Bone marrow (tissue), 2 donors: ENCODE measurements at places on chromosomes 7 and 10.

DNA sequence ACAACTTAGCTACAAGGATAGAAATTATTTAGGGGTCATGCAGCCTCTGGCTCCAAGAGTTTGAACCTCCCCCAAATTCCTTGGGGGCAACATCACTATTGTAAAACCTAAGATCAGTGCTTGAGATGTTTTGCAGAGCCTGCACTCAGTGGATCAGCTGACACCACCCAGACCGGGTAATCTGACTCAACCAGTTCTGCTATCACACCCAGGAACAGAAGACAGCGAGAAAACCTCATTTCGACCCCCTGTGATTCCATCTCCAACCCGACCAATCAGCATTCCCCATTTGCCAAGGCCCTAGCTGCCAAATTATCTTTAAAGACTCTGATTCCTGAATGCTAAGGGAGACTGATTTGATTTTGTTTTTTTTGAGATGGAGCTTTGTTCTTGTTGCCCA, 5.2 kb downstream of the TACR2 start:
- no peak for DNase-seq

GRCh38 chr7:69182596-69183467, 415.4 kb upstream of the AUTS2 start:
- no peak for DNase-seq

- no peak for DNase-seq
These were observed 115.5 kb upstream of the STK17A start for GRCh38 chr7:43467406-43467805.

- DNase-seq, result no peak
These were observed 56.1 kb downstream of the DGKB start for GRCh38 chr7:14846405-14846804.

- no peak for DNase-seq
These were observed 19.4 kb upstream of the PDCD4 start for GRCh38 chr10:110852255-110852896.

DNA sequence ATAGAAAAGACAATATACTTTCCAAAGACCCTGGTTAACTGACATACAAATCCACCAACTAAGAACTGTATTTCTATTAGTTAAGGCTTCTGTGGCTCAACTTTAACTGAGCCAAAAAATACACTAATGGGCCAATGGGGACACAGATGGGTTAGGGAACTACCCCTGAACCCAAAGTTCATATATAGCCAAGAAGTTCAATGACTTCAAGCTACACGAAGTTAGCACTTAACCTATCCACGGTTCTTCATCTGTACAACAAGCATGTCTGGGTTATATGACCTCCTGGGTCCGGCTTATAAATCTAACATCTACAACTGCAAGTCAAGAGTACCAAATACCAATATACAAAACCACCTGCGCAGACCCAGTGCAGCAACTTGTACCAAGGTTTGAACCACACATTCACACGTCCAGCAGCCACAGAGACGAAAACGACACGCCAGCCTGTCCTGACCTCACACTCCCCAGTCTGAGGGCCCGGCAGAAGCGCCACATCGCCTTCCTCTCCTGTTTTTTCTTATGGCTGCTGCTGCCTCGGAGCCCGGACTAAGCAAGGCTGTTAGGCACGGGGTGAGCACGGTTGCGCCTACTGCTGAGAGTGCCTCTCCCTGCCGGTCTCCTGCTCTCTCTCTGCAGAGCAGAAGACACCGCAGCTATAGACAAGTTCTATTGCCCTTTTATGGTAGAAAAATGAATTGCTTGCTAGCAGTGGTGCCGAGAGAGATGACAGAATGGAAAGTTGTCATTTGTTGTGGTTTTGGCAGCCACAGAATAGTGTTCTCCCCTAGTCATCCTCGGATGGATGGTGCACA, 86.3 kb downstream of the RNF216 start:
- DNase-seq, result no peak

GRCh38 chr7:115748123-115748738, 282.3 kb downstream of the TFEC start:
- no peak for DNase-seq

DNA sequence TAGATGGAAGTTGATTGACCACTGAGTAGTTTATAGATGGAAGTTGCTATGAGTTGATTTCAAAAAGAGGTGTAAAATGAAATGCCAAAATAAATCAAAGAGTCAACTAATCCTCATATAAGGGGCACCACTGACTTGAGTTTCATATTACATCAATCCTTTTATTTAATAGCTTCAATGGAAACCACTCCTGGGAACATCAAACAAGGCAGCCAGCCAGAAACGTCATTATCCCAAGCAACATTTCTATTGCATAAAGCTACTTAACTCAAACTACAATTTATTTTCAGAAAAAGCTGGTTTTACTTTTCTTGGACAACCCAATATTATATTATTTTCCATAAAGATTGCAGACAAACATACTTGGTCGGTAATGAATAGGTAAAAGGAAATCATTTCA, 162.1 kb downstream of the TSPAN12 start:
- no peak for DNase-seq

DNA sequence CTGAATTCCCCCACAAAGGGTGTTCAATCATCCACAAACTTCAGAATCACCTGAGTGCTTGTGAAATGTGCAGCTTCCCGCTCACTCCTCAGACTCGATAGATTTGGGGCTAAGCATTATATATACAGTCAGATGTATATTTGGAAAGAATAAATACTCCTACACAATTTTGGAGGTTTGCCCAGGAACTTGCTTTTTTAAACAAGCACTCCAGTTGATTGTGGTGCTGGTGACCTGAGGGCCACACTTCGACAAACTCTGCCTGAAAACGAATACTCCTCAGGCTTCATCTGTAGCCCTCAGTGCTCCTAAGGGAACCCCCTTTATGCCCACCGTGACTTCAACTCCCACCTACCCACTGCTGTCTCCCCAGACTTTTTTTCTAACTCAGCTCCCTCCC, 211.6 kb downstream of the INHBA start:
- DNase-seq, result no peak

DNA sequence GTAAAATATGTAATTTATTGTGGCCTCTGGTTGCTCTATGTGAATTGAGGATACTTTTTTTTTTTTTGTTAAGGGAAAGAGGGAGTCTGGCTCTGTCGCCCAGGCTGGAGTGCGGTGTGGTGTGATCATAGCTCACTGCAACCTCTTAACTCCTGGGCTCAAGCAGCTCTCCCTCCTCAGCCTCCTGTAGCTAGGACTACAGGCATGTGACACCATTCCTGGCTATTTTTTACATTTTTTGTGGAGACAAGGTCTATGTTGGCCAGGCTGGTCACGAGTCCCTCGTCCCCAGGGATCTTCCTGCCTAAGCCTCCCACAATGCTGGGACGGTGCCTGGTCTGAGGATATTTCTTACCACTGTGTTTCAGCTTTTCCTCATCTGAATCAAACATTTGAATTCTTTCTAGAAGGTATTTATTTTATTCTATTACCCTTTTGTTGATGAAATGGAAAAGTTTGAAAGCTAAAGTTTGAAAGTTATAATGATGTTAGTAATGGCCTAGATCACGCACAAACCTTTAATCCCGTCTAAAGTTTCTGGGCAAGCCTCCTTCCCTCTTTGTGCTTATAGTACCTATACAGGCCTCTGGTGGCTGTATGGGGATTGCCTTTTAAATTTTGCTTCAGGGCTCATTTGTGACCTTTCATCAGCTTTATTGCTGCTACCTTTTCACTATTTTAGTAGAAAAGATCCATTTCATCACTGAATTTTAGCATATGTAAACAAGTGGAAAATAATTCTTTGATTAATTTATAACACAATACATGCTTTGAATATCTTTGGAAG, 2.0 kb downstream of the IFRD1 start:
- DNase-seq, result no peak

DNA sequence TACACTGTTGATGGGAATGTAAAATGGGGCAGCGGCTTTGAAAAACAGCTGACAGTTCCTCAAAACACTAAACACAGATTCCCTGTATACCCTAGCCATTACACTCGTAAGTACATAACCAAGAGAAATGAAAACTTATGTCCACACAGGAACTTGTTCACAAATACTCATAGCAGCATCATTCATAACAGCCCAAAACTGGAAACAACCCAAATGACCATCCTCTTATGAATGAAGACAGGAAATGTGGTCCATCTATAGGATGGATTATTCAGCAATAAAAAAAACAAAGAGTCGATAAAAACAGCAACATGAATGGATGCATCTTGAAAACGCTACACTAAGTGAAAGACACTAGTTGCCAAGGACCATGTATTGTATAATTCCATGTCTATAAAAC, 23.7 kb downstream of the NMT2 start:
- DNase-seq, result no peak

DNA sequence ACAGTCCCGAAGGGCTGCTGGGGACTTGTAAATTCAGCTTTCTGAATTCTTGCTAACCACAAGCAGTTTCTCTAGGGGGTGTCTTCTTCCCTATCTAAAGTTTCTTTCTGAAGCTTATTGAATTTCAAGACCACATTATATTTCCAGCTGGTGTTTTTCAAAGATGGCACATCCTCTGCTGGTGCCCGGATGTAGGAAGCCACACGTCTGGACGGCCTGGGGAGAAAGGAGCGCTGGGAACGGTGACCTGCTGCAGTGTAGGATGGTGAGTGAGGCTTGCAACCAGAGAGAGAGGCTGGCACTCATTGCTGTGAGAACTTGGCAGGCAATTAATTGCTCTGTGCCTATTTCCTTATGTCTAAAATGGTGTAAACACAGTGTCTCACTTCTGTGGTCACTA, 776.4 kb downstream of the TYW1 start:
- no peak for DNase-seq

- DNase-seq, result no peak
These were observed 21.7 kb downstream of the RAB18 start for GRCh38 chr10:27525819-27526218.

DNA sequence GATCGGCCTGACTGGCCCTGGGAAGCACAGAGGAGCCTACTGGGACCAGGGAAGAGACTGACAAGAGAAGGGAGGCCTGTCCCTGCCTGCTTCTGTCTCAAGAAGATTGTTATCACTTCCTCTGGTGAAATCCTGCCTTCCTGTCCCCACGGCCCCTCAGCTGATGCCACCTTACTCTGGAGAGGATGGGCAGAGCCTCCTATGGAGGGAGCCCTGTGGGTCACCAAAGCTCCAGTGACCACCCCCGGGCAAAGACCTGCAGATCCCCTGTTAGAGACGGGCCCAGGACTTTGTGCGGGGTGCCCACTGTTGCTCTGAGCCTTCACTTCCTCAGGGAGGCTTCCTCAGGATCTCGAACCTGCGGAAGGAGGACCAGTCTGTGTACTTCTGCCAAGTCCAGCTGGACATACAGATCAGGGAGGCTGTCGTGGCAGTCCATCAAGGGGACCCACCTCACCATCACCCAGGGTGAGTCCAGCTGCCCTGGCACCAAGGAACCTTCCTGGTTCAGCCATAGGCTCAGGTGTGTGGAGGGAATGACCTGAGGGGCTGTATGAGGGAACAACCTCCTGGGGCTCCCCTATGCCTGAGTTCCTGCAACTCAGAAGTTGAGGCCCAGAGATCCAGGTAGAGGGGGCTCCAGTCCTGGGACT, 1.4 kb upstream of the PILRB start:
- no peak for DNase-seq

GRCh38 chr7:6307762-6308161, 35.3 kb upstream of the CYTH3 start:
- DNase-seq, result no peak

DNA sequence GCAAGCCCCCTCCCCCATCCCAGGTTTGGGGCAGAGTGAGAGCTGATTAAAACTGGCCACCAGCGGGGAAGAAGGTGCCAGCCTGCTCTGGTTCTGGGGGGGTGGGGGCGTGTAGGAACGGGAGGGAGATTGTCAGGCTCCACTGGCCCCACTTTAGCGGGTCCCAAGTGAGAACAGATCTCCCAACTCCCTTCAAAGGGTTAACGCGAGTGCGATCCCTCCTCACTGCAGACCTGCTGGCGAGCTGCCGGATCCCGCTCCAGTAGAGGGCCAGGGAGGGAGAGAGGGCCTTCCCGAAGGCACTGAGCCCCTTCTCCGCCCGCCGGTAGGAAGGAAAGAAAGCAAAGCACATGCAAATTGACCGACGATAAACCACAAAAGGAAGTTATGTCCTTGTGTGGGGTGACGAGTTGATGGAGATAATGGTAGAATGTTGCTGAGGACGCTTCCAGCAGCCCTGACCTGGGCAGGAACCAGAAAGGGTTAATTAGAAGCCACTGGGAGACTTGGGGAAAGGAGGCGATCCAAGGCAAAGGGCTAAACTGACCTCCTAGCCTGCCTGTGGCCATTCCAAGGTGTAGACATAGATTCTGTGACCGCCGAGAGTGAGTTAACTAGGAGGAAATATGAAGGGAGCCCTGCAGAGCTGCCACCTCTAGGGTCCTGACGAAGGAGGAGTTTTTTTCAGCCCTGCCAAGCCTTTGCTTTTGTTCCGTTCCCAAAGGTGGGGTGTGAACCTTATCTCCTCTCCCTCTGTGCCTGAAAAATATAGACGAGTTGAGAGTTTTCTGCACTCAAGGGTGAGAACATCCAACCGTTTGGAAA, 1.5 kb downstream of the NRG3 start:
- DNase-seq, result no peak

DNA sequence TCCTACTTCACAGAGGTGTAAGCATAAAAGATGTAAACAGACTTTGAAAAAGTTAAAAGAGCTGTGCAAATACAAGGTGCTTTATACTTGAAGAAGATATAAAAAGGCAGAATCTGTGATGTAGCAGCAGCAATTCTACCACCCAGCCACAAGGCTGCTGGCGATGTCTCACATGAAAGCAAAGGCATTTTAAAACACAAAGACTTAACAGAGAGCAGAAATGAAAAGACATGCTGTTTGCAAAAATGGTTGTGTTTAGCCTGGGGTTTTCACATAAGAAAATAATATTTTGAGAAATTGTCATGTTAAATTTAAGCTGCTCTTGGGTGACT, 85.5 kb upstream of the ZNF800 start:
- DNase-seq, result no peak

- no peak for DNase-seq
These were observed 37.0 kb downstream of the PPP2R2D start for GRCh38 chr10:131937836-131938235.

DNA sequence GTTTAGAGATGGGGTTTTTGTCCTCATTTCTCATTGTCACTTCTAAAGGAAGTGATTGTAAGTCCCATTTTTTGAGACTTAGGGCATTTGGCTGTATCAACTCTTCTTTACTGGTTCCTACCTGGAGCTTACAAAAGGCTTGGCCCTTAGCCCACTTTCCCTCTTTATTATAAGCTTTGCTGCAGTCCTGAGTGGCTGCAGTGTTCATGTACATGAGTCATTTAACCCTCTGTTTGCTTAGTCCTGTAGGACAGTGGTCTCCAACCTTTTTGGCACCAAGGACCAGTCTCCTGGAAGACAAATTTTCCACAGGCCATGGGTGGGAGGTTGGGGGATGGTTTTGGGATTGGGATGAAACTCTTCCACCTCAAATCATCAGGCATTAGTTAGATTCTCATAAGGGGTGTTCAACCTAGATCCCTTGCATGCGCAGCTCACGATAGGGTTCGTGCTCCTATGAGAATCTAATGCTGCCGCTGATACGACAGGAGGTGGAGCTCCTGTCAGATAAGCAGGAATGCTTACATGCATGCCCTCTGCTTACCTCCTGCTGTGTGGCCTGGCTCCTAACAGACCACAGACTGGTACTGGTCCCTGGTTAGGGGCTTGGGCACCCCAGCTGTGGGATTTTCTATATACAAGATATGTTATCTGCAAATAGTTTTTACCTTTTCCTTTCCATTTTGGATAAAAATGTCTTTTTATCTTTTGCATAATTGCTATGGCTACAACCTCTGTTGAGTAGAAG, 99.7 kb downstream of the CCSER2 start:
- DNase-seq, result no peak
